ENCODE measurements at places on chromosomes 12 and 14.

DNA sequence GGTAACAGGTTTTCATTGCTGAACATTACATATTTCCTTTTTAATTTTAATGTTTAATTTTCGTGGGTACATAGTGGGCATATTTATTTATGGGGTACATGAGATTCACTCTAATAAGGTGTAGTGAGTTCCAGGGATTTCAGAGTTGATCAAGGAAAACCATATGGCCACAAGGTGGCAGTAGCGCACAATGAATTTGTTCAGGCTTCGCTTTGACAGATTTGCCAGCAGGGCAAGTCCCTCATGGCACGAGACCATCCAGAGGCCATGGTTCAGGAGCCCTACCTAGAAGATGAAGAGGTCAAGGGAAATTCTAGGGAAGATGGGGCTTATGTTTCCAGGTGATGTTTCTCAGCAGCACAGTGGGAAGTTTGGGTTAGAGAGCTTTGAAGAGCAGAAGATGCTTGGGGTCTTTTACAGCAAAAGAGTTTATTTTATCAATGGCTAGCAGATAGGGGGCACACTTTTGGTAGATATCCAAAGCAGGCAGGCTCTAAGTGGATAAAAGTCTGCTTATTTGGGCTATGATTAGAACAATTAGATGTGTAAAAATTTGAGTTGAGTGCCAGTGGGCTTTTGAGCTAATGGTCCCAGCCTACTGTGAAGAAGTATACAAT, 1004.4 kb downstream of the AACS start:
- no peak overlapping the region for H3K4me3 ChIP-seq
- H3K36me3 ChIP-seq, result no peaks in the 10 kb centered on the region
- no peaks in the 10 kb centered on the region for H3K4me1 ChIP-seq

- H3K4me3 ChIP-seq, result no peak overlapping the region
- H3K27ac ChIP-seq, result no peak overlapping the region
- H3K4me1 ChIP-seq, result no peaks in the 10 kb centered on the region
- DNase-seq, result no peak
- H3K27me3 ChIP-seq, result no peaks in the 10 kb centered on the region
- no peaks in the 10 kb centered on the region for H3K36me3 ChIP-seq
Observed at GRCh38 chr14:63193236-63193635, 11.0 kb upstream of the RHOJ start.

DNA sequence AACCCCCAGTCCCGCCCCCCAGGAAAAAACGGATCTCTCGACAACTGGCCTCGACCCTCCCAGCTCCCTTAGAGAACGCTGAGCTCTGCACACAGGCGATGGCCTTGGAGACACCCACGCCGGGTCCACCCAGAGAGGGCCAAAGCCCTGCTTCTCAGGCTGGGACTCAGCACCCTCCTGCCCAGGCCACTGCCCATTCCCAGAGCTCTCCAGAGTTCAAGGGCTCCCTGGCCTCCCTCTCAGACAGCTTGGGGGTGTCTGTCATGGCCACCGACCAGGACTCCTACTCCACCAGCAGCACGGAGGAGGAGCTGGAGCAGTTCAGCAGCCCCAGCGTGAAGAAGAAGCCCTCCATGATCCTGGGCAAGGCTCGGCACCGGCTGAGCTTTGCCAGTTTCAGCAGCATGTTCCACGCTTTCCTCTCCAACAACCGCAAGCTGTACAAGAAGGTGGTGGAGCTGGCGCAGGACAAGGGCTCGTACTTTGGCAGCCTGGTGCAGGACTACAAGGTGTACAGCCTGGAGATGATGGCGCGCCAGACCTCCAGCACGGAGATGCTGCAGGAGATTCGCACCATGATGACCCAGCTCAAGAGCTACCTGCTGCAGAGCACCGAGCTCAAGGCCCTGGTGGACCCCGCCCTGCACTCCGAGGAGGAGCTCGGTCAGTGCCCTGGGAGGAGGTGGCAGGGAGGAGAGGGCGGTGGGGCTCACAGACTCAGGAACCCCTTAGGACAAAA, 95.8 kb downstream of the LGMN start:
- H3K4me1 ChIP-seq, result peaks cover 2% of the 10 kb centered on the region
- H3K4me3 ChIP-seq, result no peak overlapping the region
- no peaks in the 10 kb centered on the region for H3K36me3 ChIP-seq
- H3K27ac ChIP-seq, result no peak overlapping the region

- no peak for DNase-seq
- no peaks in the 10 kb centered on the region for H3K4me1 ChIP-seq
- no peaks in the 10 kb centered on the region for H3K27me3 ChIP-seq
- no peak overlapping the region for H3K4me3 ChIP-seq
- H3K36me3 ChIP-seq, result no peaks in the 10 kb centered on the region
Observed at GRCh38 chr12:28257411-28257810, 67.2 kb downstream of the CCDC91 start.

- no peak overlapping the region for H3K4me3 ChIP-seq
- H3K27me3 ChIP-seq, result no peaks in the 10 kb centered on the region
- no peak overlapping the region for H3K27ac ChIP-seq
- DNase-seq, result no peak
- H3K36me3 ChIP-seq, result no peaks in the 10 kb centered on the region
Observed at GRCh38 chr12:88546853-88547252, 33.4 kb downstream of the KITLG start.

- H3K36me3 ChIP-seq, result no peaks in the 10 kb centered on the region
- H3K27me3 ChIP-seq, result no peaks in the 10 kb centered on the region
- H3K4me3 ChIP-seq, result no peak overlapping the region
- DNase-seq, result no peak
Observed at GRCh38 chr12:104469066-104469465, 12.3 kb downstream of the CHST11 start.

DNA sequence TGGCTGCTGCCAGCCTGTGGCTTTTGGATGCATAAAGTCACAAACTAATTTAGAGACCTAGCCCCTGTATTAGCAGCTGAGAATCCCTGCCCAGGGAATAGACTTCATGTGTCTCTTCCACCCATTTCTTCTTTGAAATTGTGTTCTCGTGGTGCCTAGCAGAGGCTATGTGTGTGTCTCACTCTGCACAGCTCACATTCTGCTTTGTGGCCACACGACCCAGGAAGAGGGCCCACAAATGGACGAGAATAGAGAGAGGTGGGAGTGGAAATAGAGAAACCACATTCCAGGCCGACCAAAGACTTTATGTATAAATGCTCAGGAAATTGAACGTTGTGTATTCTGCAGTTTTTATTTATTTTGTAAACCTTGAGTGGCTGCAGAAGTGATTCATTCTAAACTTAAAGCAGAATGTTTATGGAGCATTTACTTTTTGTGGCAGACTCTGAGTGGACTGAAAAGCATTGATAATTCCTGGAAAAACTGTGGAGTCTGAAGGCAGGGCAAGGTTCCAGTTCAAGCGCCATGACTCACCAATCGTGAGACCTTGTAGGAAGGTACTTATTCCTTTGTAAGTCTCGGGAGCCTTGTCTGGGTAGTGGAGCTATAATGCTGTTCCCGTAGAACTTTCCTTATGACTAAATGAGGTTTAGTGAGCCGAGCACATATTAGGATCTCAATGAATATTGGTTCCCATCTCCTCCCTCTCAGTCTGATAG, 9.1 kb downstream of the B4GALNT3 start:
- peaks cover 16% of the 10 kb centered on the region for H3K4me1 ChIP-seq
- H3K27ac ChIP-seq, result no peak overlapping the region
- peaks cover 23% of the 10 kb centered on the region for H3K27me3 ChIP-seq
- H3K36me3 ChIP-seq, result no peaks in the 10 kb centered on the region
- DNase-seq, result peak; percentile 74
- H3K4me3 ChIP-seq, result no peak overlapping the region

GRCh38 chr14:53001787-53002378, 51.0 kb upstream of the FERMT2 start:
- no peak for DNase-seq
- H3K27me3 ChIP-seq, result no peaks in the 10 kb centered on the region
- no peaks in the 10 kb centered on the region for H3K4me1 ChIP-seq
- H3K4me3 ChIP-seq, result no peak overlapping the region

DNA sequence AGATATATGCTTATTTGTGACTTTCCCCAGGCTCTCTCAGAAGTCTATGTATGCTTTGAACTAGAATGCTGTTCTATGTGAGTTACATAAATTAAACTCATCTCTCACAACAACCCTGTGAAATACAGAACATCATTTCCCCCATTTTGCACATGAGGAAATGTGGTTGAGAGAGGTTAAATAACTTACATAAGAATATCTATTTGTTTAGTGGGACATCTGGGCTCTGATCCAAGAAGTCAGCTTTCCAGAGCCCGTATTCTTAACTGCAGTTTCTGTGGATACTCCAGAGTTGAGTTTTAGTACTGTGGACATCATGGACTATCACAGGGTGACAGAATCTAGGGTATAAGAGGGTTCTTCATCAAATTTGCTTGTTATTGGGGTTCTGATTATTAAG, 242.5 kb upstream of the ARHGAP5 start:
- no peaks in the 10 kb centered on the region for H3K4me1 ChIP-seq
- H3K4me3 ChIP-seq, result no peak overlapping the region
- DNase-seq, result no peak
- no peaks in the 10 kb centered on the region for H3K36me3 ChIP-seq
- no peaks in the 10 kb centered on the region for H3K27me3 ChIP-seq

- no peak overlapping the region for H3K27ac ChIP-seq
- no peaks in the 10 kb centered on the region for H3K27me3 ChIP-seq
- H3K4me1 ChIP-seq, result peaks cover 7% of the 10 kb centered on the region
- no peak overlapping the region for H3K4me3 ChIP-seq
Observed at GRCh38 chr14:74508292-74508731, 14.7 kb downstream of the ISCA2 start.

- H3K36me3 ChIP-seq, result no peaks in the 10 kb centered on the region
- H3K27ac ChIP-seq, result no peak overlapping the region
- H3K4me3 ChIP-seq, result no peak overlapping the region
- no peak for DNase-seq
- no peaks in the 10 kb centered on the region for H3K27me3 ChIP-seq
Observed at GRCh38 chr14:98070536-98070935, 1201.5 kb downstream of the BCL11B start.

DNA sequence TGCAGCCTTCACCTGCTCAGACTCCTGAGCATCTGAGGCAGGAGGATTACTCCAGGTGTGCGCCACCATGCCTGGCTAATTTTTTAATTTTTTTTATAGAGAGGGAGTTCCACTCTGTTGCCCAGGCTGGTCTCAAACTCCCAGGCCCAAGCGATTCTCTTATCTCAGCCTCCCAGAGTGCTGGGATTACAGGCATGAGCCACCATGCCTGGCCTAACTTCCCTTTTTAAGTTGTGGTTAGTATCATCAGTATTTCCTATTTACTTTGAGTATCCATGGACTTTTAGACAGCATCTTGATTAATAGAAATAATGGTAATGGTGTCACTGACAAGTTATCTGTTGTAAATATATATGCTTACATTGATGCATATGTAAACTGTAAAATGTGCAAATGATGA, 116.9 kb downstream of the FGD4 start:
- DNase-seq, result no peak
- H3K27ac ChIP-seq, result no peak overlapping the region
- no peaks in the 10 kb centered on the region for H3K36me3 ChIP-seq

GRCh38 chr14:105198588-105198987, 17.5 kb upstream of the NUDT14 start:
- H3K27me3 ChIP-seq, result no peaks in the 10 kb centered on the region
- no peak overlapping the region for H3K4me3 ChIP-seq
- no peak for DNase-seq
- H3K4me1 ChIP-seq, result peaks cover 93% of the 10 kb centered on the region
- H3K36me3 ChIP-seq, result no peaks in the 10 kb centered on the region
- H3K27ac ChIP-seq, result peak overlapping the region; percentile 73

- no peak for DNase-seq
- no peak overlapping the region for H3K4me3 ChIP-seq
- no peaks in the 10 kb centered on the region for H3K4me1 ChIP-seq
- H3K36me3 ChIP-seq, result no peaks in the 10 kb centered on the region
- H3K27me3 ChIP-seq, result no peaks in the 10 kb centered on the region
Observed at GRCh38 chr14:104436047-104436591, 143.4 kb upstream of the C14orf180 start.

DNA sequence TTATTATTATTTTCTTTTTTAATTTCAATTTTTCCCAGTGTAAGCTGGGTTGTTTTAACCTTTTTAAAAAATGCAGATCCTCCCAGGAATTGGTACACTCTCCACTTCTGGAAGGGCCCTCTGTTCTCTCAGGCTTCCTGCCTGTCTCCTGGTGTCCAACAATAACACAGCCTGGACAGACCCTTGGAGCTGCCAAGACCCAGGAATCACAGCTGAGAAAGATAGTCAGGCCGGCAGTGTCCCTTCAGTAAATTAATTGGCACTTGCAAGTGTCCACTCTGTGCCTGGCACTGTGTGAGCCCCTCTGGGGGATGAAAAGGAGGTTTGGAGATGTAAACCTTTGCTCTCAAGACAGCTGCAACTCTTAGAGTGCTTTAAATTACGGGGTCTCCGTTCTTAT, 113.3 kb downstream of the SMOC1 start:
- DNase-seq, result no peak
- H3K27me3 ChIP-seq, result no peaks in the 10 kb centered on the region
- H3K27ac ChIP-seq, result no peak overlapping the region
- no peak overlapping the region for H3K4me3 ChIP-seq
- no peaks in the 10 kb centered on the region for H3K36me3 ChIP-seq
- H3K4me1 ChIP-seq, result peaks cover 18% of the 10 kb centered on the region

- H3K4me3 ChIP-seq, result no peak overlapping the region
- H3K36me3 ChIP-seq, result no peaks in the 10 kb centered on the region
- H3K27ac ChIP-seq, result no peak overlapping the region
- no peaks in the 10 kb centered on the region for H3K4me1 ChIP-seq
Observed at GRCh38 chr14:95345032-95345431, 25.3 kb upstream of the CLMN start.

- no peaks in the 10 kb centered on the region for H3K27me3 ChIP-seq
- 0 out of 2 replicates have a peak, but pooled peaks cover 3% of the 10 kb centered on the region for H3K4me1 ChIP-seq
- H3K36me3 ChIP-seq, result no peaks in the 10 kb centered on the region
- no peak overlapping the region for H3K27ac ChIP-seq
- H3K4me3 ChIP-seq, result no peak overlapping the region
- no peak for DNase-seq
Observed at GRCh38 chr12:119885549-119885948, 8.4 kb upstream of the CIT start.

- DNase-seq, result no peak
- no peak overlapping the region for H3K27ac ChIP-seq
- H3K4me1 ChIP-seq, result no peaks in the 10 kb centered on the region
- H3K27me3 ChIP-seq, result no peaks in the 10 kb centered on the region
Observed at GRCh38 chr12:13066459-13066858, 22.3 kb downstream of the FAM234B start.

GRCh38 chr14:104442107-104442551, 137.4 kb upstream of the C14orf180 start:
- DNase-seq, result no peak
- H3K27me3 ChIP-seq, result no peaks in the 10 kb centered on the region
- H3K4me1 ChIP-seq, result no peaks in the 10 kb centered on the region
- H3K36me3 ChIP-seq, result no peaks in the 10 kb centered on the region
- no peak overlapping the region for H3K27ac ChIP-seq

- peak overlapping the region; percentile 77 for H3K4me3 ChIP-seq
- H3K4me1 ChIP-seq, result peaks cover 14% of the 10 kb centered on the region
- H3K27ac ChIP-seq, result no peak overlapping the region
- no peaks in the 10 kb centered on the region for H3K36me3 ChIP-seq
- H3K27me3 ChIP-seq, result no peaks in the 10 kb centered on the region
- no peak for DNase-seq
Observed at GRCh38 chr12:48788524-48788853, 400 bp downstream of the ADCY6 start.

Measured in SJSA1 (cell line).